ENCODE measurements at places on chromosomes 6 and 20.

GRCh38 chr20:17558941-17559304 is 11.0 kb upstream of the DSTN start:
- no peak for DNase-seq

GRCh38 chr6:65623566-65623965 is 83.5 kb downstream of the EYS start:
- no peak for DNase-seq

GRCh38 chr6:99349171-99350141 is at the start of gene FAXC:
FAXC (minus strand) TSS chr6:99349674; CDS start chr6:99349372, 302 bp downstream.
- DNase-seq = no peak

GRCh38 chr20:46349035-46349741 is 40.9 kb upstream of the CDH22 start:
- peak; percentile 34 for DNase-seq

Data from stimulated activated CD4-positive, alpha-beta T cell treated with anti-CD3 and anti-CD28 coated beads, Interleukin-4, amount 100 ng/mL, for 48 hours (primary cell).